ENCODE measurements at places on chromosomes 1 and 21. TPM values are rescaled to one million over a fixed set of nuclear protein-coding genes. Genes with fewer than 3 reads are reported as not detected.

The TMCC2 gene
- 1.5 TPM for total RNA-seq

The SPRR1A gene
- not detected for total RNA-seq

The PTCH2 gene
- 0.26 TPM for total RNA-seq

The LIPI gene
- not detected for total RNA-seq

The GPATCH3 gene
- 11.6 TPM for total RNA-seq

The LCE6A gene
- not detected for total RNA-seq

The CLCA1 gene
- total RNA-seq: not detected

The GBP2 gene
- total RNA-seq: 0.96 TPM

The CYP4A11 gene
- total RNA-seq: not detected

The ECM1 gene
- 1.5 TPM for total RNA-seq

The C1orf94 gene
- total RNA-seq: not detected

The RPS6KC1 gene
- total RNA-seq: 9.8 TPM

The MMP23B gene
- total RNA-seq: 0.68 TPM
